Smooth muscle cell of bladder (primary cell): ENCODE measurements at places on chromosomes 16 and 17. TPM values are rescaled to one million over a fixed set of nuclear protein-coding genes. Genes with fewer than 3 reads are reported as not detected.

STX1B gene
- total RNA-seq, result 0.71 and 0.83 TPM in 2 replicates

RGS11 gene
- 1.1 and 3.7 TPM in 2 replicates for total RNA-seq

ZNF469 gene
- 2.0 and 4.6 TPM in 2 replicates for total RNA-seq

UNC13D gene
- 0.46 and 0.57 TPM in 2 replicates for total RNA-seq

FA2H gene
- not detected in 2 replicates for total RNA-seq

OTOP2 gene
- total RNA-seq, result not detected in 2 replicates
